ENCODE measurements at places on chromosomes 2 and 18.

- no peak overlapping the region for H3K27ac ChIP-seq
- H3K27me3 ChIP-seq, result no peaks in the 10 kb centered on the region
- no peaks in the 10 kb centered on the region for H3K36me3 ChIP-seq
- H3K4me1 ChIP-seq, result no peaks in the 10 kb centered on the region
- no peak overlapping the region for H3K4me3 ChIP-seq
These were observed 146.1 kb downstream of the PRPF40A start for GRCh38 chr2:152571048-152571766.

DNA sequence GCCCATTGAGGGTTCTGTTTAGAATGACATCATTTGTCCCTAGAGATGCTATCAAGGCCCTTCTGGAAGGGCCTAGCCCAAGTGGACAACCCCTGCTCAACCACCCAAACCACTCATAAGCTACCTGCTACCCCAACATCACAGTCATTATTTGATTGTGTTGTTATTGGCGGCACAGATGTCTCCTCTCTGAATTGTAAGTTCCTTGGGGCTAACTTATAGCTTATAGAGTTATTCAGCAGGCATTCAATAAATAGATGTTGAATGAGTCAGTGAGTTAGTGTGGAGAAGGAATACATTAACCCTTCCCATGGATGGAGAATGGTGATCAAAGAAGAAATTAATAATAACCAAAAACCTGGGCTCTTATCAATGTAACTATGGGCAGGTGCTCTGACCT lies 80.0 kb downstream of the ACAA2 start:
- no peak overlapping the region for H3K27ac ChIP-seq
- H3K36me3 ChIP-seq, result no peaks in the 10 kb centered on the region
- no peak overlapping the region for H3K4me3 ChIP-seq
- DNase-seq, result no peak
- no peaks in the 10 kb centered on the region for H3K27me3 ChIP-seq
- H3K4me1 ChIP-seq, result no peaks in the 10 kb centered on the region

DNA sequence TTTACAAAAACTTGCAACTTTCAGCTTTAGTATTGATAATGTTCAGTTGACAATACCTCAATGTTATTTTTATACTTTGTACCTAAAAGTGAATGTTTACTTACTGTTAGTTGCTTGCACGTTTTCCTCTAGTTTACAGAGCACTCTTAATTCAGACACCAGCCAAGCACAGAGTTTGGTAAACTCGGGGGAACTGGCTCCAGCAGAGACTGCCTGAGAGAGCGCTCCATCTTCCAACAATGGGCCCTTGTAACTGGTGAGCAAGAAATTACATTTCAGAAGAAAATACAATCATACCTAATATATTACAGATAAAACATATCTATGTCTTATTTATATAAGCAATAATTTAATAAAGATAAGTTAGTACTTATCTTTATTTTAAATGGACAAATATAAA lies 3.7 kb downstream of the FAM98A start:
- no peak for DNase-seq
- H3K27ac ChIP-seq, result no peak overlapping the region
- no peaks in the 10 kb centered on the region for H3K27me3 ChIP-seq
- H3K4me1 ChIP-seq, result peaks cover 32% of the 10 kb centered on the region
- peaks cover 9% of the 10 kb centered on the region for H3K36me3 ChIP-seq
- H3K4me3 ChIP-seq, result no peak overlapping the region

- no peaks in the 10 kb centered on the region for H3K36me3 ChIP-seq
- no peak overlapping the region for H3K4me3 ChIP-seq
- H3K4me1 ChIP-seq, result no peaks in the 10 kb centered on the region
- no peak for DNase-seq
These were observed 361.7 kb downstream of the GPD2 start for GRCh38 chr2:156797832-156798231.

- peaks cover 27% of the 10 kb centered on the region for H3K4me1 ChIP-seq
- H3K4me3 ChIP-seq, result no peak overlapping the region
- peaks cover 4% of the 10 kb centered on the region for H3K36me3 ChIP-seq
- no peak for DNase-seq
- H3K27me3 ChIP-seq, result no peaks in the 10 kb centered on the region
- no peak overlapping the region for H3K27ac ChIP-seq
These were observed 60.6 kb downstream of the ZCCHC2 start for GRCh38 chr18:62583376-62583775.

GRCh38 chr2:238423561-238424312 lies 3.0 kb upstream of the ASB1 start:
- DNase-seq, result no peak
- no peaks in the 10 kb centered on the region for H3K27me3 ChIP-seq
- peaks cover 26% of the 10 kb centered on the region for H3K4me1 ChIP-seq
- no peaks in the 10 kb centered on the region for H3K36me3 ChIP-seq
- H3K4me3 ChIP-seq, result no peak overlapping the region

DNA sequence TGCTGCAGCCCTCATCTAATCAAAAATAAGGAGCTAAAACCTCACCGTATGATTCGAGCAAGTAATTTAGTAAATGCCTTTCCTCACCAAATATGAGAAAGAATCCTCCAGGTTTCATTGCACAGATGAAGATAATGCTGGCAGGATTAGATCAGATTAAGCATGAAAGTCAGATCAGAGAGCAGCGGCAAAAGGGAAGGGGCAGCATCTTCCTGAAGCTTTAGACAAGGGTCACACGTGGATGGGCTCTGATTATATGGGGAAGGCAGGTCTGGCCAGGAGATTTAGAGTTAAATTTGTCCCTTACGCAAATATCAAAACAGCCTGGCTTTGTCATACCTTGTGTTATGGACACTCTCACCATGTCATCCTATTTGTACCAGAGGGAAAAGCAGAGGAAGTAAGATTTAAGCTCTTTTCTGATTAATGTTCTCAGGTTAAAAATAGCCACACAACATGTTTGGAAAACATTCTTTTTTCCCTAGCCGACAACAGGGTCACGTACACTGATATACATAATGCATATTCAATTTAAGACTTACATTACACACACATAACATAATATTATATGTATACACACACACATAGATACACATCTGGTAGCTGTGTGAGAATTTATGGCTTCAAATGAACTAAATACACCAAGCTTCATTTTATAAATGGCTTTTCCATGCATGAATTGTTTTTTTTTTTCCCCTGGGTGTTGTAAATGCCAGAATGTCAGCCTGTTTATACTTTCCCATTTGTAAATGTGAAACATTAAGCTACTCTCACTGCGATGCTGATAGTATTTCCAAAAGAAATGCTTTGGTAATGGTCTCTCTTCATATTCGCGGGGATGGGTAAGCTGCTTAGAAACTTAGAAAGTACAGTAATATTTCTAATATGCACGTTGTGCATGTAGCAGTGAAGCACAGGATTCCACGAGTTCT lies 196.3 kb upstream of the SIX3 start:
- H3K4me3 ChIP-seq, result no peak overlapping the region
- H3K36me3 ChIP-seq, result no peaks in the 10 kb centered on the region
- no peaks in the 10 kb centered on the region for H3K27me3 ChIP-seq
- no peaks in the 10 kb centered on the region for H3K4me1 ChIP-seq
- H3K27ac ChIP-seq, result no peak overlapping the region
- DNase-seq, result no peak

GRCh38 chr2:158667586-158667985 lies 127.5 kb upstream of the DAPL1 start:
- no peak overlapping the region for H3K4me3 ChIP-seq
- H3K27ac ChIP-seq, result no peak overlapping the region
- no peaks in the 10 kb centered on the region for H3K4me1 ChIP-seq
- peaks cover 13% of the 10 kb centered on the region for H3K36me3 ChIP-seq

DNA sequence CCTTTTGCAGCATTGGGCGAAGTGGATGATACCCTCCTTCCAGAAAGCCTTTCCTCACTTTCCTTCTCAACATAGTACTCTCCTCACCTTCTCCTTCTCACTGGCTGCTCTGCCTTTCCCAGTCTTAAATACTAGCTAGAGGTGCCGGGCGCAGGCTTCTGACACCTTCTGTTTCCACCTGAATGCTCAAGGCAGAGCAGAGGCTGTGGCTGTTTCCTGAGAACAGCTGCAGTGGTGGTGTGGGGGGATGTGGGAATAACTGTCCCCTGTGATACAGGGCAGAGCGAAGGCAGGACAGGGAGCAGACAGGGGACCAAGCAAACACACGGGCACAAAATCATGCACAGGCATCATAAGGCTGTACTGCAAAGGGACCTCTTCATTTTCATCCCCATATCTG lies 303.1 kb downstream of the SS18 start:
- no peaks in the 10 kb centered on the region for H3K36me3 ChIP-seq
- no peak for DNase-seq
- no peak overlapping the region for H3K4me3 ChIP-seq
- no peaks in the 10 kb centered on the region for H3K27me3 ChIP-seq
- no peak overlapping the region for H3K27ac ChIP-seq

DNA sequence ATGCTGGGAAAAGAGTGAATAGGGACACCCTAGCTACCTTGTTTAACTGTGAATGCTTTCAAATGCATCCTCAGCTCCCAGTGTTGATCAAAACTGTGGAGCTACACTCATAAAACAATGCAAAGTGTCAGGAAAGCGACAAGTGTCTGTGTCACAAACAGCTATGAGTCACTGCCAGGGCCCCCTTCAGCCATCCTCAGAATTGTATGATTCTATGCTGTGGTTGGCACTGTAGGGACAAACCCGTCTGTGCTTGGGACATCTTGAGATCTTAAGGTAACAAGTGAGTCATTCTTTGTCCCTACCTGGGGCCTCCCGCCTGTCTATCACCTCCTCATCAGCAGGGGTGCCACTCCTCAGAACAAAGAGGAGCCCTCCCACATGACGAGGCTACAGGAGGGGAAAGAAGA lies 42.4 kb downstream of the KLF7 start:
- H3K4me3 ChIP-seq, result no peak overlapping the region
- no peak for DNase-seq
- H3K27me3 ChIP-seq, result no peaks in the 10 kb centered on the region
- H3K27ac ChIP-seq, result no peak overlapping the region
- H3K36me3 ChIP-seq, result no peaks in the 10 kb centered on the region

- DNase-seq, result no peak
- no peaks in the 10 kb centered on the region for H3K27me3 ChIP-seq
- H3K4me3 ChIP-seq, result no peak overlapping the region
- H3K4me1 ChIP-seq, result no peaks in the 10 kb centered on the region
- no peaks in the 10 kb centered on the region for H3K36me3 ChIP-seq
These were observed 66.3 kb downstream of the TANC1 start for GRCh38 chr2:159034713-159035112.

DNA sequence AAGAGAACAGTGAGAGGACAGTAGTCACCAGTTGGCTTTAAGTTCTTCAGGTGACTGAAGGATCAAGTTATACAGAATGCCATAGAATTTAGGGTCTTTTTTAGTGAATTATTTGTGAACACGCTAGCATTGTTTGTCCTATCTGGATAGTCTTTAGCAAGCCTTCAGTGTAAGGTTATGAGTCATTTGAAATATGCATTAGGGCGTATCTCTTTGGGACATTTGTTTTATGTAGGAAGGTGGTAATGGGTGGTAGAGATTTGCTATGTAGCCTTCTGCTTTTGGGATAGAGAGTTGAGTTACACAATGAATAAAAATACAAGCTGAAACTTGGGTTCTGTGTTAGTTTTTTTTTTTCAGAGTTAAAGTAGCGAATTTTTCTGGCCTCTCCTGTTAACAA lies 13.0 kb downstream of the ACTR2 start:
- H3K4me3 ChIP-seq, result no peak overlapping the region
- DNase-seq, result no peak
- H3K4me1 ChIP-seq, result peaks cover 76% of the 10 kb centered on the region
- no peaks in the 10 kb centered on the region for H3K27me3 ChIP-seq
- H3K27ac ChIP-seq, result no peak overlapping the region

DNA sequence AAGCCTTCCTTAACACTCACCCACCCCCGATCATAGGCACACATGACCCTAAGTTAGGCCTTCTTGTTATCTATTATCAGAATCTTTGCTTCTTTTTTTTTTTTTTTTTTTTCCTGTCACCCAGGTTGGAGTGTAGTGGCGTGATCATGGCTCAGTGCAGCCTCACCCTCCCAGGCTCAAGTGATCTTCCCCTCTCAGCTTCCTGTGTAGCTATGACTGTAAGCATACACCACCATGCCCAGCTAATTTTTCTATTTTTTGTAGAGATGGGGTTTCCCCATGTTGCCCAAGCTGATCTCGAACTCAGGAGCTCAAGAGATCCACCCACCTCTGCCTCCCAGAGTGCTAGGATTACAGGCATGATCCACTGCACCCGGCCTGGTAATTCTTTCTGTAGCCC lies 328.7 kb downstream of the NR4A2 start:
- H3K4me3 ChIP-seq, result no peak overlapping the region
- no peak for DNase-seq
- no peak overlapping the region for H3K27ac ChIP-seq
- H3K4me1 ChIP-seq, result no peaks in the 10 kb centered on the region
- H3K27me3 ChIP-seq, result no peaks in the 10 kb centered on the region
- H3K36me3 ChIP-seq, result no peaks in the 10 kb centered on the region

DNA sequence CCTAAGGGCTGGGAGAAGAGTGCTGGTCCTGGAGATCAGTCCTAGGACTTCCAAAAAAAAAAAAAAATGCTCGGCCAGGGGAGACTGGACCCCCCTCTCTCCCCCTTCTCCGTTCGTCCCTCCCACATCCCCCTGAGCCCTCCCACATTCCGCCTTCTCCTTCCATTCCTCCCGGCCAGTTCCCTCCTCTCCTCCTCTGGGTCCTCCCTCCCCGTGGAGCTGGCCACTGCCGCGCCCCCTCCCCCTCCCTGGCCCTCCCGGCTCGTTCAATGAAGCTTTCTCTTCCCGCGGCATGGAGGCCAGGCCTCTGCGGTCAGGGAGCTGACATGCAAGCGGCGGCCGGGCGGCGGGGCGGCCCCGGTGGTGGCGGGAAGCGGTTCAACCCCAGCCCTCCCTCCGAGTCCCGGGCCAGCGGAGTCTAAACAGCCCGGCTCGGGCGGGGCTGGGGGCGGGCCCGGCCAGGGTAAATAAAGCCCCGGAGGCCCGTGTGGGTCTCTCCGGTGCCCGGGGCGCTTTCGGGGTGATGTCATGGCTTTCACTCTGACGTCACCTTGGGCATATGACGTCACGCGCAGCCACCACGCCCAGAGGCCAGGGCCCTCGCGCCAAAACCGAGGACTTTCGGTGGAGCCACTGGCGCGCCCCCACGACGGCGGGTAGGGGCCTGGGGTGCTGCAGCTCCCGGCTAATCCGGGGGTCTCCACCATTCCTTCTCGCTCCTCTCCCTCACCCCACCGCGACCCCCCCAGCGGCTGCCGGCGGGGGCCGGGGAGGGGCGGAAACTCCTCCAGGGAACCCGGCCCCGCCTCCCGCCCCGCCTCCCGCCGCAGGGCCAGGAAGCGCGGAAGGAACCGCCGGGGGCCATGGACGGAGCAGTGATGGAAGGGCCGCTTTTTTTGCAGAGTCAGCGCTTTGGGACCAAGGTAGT lies at the start of the genes DOK1 and LOXL3:
Gene DOK1, plus strand, starts transcription at position 829 of the 928 bp plus-strand sequence. Its CDS starts 35 bp downstream, at position 864.
Gene LOXL3, minus strand, starts transcription at position 51 of the 928 bp plus-strand sequence. CDS start 1,308 bp downstream, outside the sequence.
- peak; percentile 85 for DNase-seq
- peaks cover 22% of the 10 kb centered on the region for H3K4me1 ChIP-seq
- peaks cover 15% of the 10 kb centered on the region for H3K27me3 ChIP-seq
- H3K4me3 ChIP-seq, result peak within 1 kb of the TSS; percentile 84
- no peaks in the 10 kb centered on the region for H3K36me3 ChIP-seq
- H3K27ac ChIP-seq, result peak within 1 kb of the TSS; percentile 64

DNA sequence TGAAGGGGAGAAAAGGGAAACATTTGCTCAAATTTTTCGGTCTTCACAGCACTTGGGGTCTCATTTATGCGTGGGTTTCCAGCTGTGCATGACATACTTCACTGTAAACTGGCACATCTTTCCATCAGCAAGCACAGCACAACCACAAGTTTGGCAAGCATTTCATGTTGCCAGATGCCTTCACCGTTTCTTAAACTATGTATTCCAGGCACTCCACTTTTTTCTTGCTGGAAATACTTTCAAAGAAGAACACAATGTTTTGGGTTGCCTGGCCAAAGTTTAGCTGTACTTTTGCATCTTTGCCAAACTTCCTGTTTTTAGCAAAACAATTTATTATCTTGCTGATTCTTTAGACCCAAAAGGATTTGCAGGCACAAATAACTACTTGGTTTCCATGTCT lies 194.6 kb upstream of the MEIS1 start:
- H3K36me3 ChIP-seq, result no peaks in the 10 kb centered on the region
- no peaks in the 10 kb centered on the region for H3K4me1 ChIP-seq
- DNase-seq, result no peak
- H3K4me3 ChIP-seq, result no peak overlapping the region
